ENCODE measurements at places on chromosomes 7 and 10.
A peak's percentile ranks its signal among the peaks of the same experiment; 100 is the strongest.

DNA sequence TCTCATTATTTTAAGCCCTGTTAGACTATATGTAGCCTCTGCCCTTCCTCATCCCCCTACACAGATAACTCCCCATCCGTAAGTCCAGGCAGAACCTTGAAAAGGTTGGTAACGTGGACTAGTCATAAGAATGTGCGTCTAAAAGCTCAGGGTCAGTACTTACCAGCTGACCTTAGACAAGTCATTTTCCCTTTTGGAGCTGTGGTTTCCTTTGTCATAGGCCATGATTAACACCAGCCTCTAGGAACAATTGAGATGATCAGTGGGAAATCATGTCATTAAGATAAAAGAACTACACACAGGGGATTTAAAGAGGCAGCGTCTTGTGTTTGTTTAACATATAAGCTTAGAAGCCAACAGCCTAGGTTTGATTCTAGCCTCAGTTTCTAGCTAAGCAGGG lies 6.9 kb upstream of the UNC5B start:
- no peak for DNase-seq

DNA sequence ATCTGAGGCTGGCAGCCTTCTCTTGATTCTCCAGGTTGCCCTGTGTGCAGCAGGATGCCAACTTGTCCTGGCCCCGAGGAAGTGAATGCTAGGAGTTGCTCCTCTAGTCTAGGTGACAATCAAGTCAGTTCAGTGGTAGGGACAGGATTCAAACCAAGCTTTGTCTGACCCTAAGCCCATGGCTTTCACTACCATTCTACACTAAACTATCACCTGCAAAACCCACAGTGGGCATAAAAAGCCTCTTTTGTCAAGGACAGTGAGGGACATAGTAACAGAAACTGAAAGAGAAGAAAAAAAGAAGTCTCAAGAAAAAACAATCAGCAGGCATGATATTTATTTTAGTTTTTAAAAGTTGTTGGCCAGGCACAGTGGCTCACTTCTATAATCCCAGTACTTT lies 33.5 kb downstream of the KCNMA1 start:
- DNase-seq: no peak

- DNase-seq: no peak
Measured at GRCh38 chr7:137996871-137997270, 5.0 kb downstream of the CREB3L2 start.

DNA sequence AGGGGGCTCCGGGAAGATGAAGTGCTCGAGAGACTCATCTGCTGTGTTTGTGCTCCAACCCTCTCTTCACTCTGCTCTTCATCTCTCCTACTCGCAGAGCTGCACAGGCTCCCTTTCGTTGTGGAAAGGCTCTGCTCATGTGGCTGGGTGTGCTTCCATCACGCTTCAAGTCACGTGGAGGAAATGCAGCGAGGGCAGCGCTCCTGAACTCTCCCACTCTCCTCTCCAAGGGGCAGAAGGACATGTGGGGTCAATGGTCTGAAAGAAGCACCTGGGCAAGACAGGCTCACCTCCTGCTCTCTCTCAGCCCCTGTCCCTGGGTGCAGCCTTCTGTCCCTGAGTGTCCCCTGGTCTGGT lies 72.6 kb downstream of the USP6NL start:
- peak; percentile 4 for DNase-seq

GRCh38 chr10:71513936-71514335 lies 117.2 kb downstream of the CDH23 start:
- DNase-seq: no peak

All from SHP77 treated with DMSO at 0.1 percent for 48 hours (cell line).